Hepatic stellate cell (primary cell): ENCODE measurements at places on chromosomes 2 and 18.

DNA sequence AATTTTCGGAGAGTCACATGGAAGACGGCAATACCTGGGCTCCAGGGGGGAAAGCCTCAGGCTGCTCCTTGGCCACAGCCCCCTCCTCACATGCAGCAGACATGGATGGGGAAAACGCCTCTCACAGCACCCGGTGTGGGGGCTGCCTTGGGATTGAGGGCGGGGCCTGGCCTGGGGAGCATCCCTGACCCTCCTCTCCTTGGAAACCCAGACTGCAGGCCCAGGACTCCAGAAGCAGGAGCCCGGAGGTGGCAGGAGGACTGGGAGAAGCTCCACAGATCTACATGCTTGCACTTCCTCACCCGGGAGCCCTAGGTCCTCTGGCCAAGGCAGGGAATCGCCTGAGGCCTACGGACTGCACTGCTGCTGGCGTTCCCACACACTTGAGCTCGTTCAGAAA is 12.1 kb upstream of the HES6 start:
- no peak for DNase-seq

DNA sequence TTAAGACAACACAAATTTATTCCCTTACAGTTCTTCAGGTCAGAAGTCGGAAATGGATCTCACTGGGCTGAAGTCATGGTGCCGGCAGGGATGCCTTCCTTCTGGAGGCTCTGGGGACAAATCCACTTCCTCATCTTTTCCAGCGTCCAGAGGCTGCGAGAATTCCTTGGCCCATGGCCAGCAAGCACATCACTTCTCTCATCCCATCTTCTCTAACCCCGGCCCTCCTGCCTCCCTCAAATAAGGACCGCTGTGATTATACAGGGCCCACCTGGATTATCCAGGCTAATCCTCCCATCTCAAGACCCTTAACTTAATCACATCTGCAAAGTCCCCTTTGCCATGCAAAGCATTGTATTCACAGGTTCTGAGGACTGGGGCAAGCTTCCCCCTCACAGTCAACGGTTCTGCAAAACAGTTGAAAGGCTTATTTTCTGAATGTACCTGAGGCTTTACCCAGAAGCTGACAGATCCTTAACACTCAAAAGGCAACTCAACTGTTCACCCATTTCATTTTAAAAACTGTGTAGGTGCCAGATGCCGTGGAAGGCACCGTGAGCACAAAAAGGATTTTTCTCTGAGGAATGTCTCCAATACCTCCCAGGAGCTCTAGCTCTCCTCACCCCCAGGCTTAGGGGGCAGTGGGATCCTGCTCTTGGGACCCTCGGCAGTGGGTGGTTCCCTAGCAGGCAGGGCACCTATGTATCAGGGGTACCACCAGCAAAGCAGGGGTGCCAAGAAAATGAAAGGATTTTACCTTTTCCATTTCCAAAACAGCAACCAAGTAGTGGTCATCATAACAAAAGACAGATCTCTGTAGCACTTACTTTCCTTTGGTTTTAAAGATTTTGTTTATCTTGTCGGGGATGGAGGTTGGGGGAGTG is 84.0 kb downstream of the KCTD1 start:
- DNase-seq = no peak

GRCh38 chr18:3671176-3671575 is 221.2 kb downstream of the TGIF1 start:
- DNase-seq = no peak

GRCh38 chr2:167988296-167988695 is 259.1 kb downstream of the STK39 start:
- no peak for DNase-seq

DNA sequence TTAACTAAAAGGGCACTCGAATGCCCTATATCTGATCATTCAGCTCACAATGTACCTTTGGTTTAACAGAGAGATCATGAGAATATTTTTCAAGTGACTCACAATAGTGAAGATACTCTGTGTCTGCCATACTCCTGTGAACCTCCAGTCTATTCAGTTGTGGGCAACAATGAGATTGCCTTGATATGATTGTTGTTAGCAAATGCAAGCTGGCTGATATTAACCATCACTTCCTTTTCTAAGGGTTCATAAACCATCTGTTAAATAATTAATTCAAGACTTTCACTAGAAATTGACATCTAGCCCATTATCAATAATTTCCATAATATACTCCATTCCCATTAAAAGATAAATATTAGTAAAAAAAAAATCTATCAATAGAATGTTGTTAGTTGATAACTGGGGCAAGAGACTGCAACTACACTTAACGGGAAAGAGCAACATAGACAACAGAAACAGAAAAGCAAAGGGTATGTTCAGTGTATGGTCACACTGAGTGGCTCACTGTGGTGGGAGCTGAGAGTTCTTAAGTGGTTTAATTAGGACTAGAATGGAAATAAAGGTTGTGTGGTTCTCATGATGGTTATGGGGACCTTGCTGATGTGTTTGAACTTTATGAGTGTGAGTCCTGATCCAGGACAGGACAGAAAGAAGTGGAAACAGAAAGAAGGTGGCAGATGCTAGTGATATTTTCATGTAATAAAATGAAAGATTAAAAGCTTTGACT is 11.9 kb downstream of the IL18RAP start:
- DNase-seq = no peak

GRCh38 chr2:162312853-162313252 is 5.6 kb downstream of the IFIH1 start:
- no peak for DNase-seq

DNA sequence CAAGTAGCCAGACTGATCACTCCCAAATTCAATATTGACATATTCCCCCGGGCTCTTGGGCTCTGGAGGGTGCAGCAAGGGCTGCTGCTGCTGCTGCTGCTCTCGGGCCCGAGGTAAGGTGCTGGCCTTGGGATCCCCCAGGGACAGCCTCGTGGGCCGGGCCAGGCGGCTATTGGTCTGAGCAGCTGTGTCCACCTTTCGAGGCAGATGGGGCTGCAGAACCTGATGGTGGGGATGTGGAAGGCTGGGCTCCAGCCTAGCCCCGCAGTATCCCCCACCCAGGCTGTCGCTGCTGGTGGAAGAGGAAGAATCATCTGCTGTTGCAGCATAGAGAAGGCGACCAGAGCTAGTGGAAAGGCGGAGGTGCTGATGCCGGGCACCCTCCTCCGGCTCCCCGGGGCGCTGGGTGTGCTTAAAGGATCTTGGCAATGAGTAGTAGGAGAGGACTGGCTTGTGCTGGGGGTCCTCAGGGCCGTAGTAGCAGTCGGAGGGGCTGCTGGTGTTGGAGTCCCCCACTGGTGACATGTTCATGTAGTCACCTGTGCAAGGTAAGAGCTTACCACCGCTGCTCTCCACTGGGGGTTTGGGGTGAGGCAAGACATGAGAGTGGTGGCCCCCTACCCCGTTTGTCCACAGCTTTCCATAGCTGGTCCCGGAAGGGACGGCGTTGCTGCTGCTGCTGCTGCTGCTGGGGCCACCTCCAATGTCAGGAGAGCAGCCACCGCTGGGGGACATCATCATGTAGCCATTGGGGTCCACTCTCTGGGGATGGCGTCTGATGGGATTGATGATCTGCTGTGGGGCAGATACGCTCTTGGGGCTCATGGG is 3.4 kb downstream of the IRS1 start:
- DNase-seq = no peak

GRCh38 chr18:12883684-12884405 is at the start of gene PTPN2:
Gene PTPN2, minus strand, starts transcription at chr18:12884237. Its CDS starts 96 bp downstream, at chr18:12884141.
- peak; percentile 95 for DNase-seq

DNA sequence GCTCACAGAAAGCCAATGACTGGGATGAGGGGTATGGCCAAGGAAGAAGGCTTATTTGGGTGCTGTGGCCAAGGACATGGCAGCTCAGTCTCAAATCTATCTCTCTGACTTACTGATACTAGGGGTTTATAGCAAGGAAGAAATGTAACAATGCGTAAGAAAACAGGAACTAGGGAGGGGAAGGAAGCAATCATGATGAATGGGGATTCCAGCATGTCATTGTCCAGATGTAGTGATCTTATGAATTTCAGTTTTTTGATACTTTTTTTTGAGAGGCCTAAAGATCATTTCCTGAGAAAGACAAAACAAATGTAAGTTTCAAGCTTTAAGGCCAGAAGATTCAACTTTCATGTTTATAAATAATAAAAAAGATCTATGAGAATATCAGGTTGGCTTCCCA is 298.6 kb upstream of the FAM98A start:
- no peak for DNase-seq
